ENCODE measurements at places on chromosomes 2 and 18.

DNA sequence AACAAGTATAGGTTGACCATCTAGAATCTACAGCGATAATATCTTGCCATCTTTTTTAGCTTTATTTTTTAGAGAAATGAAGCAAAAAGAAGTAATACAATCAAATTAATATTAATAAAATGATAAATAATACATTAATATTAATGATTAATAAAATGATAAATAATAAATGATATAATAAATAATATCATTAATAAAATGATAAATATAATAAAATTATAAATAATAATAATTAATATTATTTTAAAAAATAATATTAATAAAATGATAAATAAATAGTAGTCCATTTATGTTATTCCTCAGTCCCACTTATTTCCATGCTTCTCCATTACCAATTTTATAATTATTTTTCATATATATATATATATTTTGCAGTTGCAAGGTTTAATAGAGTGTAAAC, 3.2 kb upstream of the REG3A start:
- no peak for DNase-seq

DNA sequence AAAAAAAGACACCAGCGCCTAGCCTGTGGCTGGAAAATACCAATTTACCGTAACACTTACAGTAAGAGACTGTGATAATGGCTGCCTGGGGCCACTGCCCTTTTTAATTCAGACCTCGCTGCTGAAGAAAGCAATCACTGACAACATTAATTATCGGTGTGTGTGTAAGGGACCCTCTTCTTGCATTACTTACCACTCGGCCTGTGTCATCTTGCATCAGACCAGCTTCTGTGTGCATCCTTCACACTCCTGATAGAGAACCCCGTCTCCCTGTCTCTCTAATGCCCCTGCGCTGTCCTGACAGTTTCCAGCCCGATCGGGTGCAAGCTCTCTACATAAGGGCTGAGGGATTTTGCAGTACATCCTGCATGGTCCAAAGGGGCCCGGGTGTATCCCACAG, 124.4 kb downstream of the ZNF516 start:
- no peak for DNase-seq

DNA sequence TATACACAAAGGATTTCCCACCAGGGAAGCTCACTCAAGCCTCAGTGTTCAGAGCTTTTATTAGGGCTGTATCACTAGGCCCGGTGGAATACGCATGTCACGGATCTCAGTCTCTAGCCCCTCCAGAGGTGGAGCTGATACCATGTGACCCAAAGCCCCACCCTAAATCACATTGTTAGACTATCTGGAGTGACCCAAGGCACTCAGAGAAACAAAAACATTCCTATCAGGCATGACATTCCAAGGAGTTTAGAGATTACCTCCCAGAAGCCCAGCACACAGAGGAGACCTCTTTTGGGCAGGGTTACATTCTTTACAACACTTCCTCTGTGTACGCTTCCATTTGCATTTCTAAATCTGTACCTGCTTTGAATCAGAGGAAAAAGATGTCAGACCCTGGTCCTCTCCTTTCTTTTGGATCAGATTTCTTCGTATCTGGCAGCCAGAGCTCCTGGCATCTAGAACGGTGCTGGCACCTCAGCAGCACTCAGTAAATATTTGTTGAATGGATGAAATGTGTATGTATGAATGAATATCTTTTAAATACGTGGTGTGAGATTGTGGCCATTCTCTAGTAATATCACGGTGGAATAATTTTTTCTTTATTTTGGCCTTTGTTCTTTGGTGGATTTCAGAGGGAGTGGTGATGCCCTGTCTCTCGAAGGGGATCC, 37.7 kb upstream of the SMAD2 start:
- DNase-seq = peak; percentile 92

DNA sequence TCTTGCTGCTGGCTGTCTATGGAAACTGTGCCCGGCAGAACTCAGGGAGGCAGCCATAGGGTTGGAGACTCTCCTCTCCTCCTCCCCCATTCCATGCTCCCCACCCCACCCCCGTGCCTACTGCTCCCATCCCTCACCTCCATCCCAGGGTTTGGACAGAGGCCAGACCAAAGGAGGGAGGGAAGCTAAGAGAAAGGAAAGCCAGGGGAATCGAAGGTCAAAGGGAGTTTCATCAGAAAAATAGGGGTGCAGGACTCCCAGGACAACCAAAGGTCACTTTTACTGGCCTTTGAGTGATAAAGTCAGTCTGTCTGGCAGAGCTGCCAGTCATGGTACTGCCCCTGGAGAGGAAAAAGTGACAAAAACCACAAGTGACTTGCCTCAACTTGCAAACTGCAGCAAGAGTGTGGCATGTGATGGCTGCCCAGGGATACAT, 187.3 kb upstream of the CTAGE1 start:
- DNase-seq = no peak

GRCh38 chr2:239500574-239501550, 100.0 kb upstream of the HDAC4 start:
- no peak for DNase-seq

DNA sequence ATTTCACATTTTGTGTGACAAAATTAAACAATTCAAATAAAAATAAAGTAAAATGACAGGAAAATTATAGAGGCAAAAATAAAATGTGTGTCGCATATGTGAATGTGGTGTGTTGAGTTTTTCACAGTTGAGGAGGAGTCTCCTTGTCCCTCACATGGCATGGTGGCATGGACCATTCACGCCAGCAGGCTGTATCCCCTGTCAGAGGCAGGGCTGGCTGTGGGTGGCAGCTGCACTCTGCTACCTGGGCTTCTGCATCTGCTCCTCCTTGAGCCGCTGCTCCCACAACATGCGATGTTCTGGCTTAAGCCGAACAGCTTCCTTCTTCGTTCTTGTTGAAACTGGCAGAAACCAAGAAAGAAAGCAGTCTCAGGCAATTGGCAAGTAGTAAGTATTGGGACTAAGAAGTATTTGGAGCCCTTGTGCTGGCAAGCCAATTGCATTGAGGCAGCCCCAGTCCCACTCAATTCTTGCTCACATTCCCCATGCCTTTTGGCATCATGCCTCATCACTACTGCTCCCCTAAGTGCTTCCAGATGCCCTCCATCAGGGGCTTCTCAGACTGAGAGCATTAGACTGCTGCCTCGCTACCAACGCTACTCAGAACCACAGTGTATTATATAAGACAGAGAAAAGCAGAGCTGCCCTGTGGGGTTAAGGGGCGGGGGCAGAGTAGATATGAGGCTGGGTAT, 177.9 kb upstream of the NABP1 start:
- peak; percentile 76 for DNase-seq

GRCh38 chr2:38125007-38125406, 49.1 kb upstream of the CYP1B1 start:
- DNase-seq = no peak

- DNase-seq = peak; percentile 54
These were observed 841.6 kb downstream of the TRIB2 start for GRCh38 chr2:13558368-13558767.

DNA sequence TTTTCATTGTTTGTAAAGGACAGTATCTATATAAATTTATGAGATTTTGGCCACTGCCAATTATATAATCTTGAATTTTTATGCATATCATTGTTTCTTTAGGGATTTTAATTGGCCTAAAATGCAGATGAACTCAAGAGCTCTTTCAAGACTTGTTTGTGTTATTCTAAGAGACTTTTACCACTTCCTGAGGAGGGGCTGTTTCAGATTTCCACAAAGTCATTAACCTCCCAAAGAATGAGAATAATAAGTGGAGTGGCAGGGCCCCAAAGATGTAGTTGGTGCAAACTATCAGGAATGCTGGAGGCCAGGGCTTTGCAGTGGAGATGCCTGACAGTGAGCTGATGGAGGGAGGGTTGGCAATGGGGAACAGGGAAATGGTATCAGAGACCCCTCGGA, 15.5 kb upstream of the ACVR1 start:
- no peak for DNase-seq

GRCh38 chr18:63511285-63511684, 30.9 kb upstream of the SERPINB12 start:
- peak; percentile 63 for DNase-seq

- no peak for DNase-seq
These were observed 35.3 kb upstream of the MRPL33 start for GRCh38 chr2:27736031-27736889.

- DNase-seq = no peak
These were observed 3.4 kb upstream of the PRKCE start for GRCh38 chr2:45647986-45648520.

- no peak for DNase-seq
These were observed 47.0 kb upstream of the MAP3K20 start for GRCh38 chr2:173028671-173029070.

DNA sequence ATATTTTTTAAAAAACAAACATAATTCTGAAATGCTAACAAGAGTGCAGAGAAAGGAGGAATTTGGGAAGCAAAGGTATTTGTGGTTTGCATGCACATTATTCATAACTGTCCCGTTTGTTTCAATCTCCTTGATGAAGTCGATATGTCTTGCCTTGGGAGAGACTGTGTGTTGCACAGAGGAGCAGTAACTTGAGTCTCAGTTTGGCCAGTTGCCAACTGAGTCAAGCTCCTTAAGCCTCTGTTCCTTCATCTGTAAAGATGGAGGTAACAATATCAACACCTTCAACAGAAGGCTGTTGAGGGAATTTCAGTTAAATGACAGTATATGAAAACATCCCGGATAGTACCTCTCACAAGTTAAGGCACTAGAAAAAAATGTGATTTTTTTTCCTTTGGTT, 226.2 kb downstream of the ASXL3 start:
- DNase-seq = peak; percentile 61

GRCh38 chr18:76161983-76162382, 333.1 kb downstream of the ZNF516 start:
- DNase-seq = no peak

- DNase-seq = no peak
These were observed 24.8 kb downstream of the NPHP1 start for GRCh38 chr2:110180036-110180435.

Data from fibroblast of skin of back (primary cell).